ENCODE measurements at places on chromosomes 13 and 19.

- no peak for DNase-seq
Observed at GRCh38 chr13:87537951-87538350, 133.2 kb upstream of the SLITRK5 start.

GRCh38 chr19:11377237-11377636, 2.8 kb downstream of the SWSAP1 start:
- DNase-seq, result peak; percentile 87

- DNase-seq, result no peak
Observed at GRCh38 chr19:35079826-35080225, 35.8 kb upstream of the FXYD3 start.

DNA sequence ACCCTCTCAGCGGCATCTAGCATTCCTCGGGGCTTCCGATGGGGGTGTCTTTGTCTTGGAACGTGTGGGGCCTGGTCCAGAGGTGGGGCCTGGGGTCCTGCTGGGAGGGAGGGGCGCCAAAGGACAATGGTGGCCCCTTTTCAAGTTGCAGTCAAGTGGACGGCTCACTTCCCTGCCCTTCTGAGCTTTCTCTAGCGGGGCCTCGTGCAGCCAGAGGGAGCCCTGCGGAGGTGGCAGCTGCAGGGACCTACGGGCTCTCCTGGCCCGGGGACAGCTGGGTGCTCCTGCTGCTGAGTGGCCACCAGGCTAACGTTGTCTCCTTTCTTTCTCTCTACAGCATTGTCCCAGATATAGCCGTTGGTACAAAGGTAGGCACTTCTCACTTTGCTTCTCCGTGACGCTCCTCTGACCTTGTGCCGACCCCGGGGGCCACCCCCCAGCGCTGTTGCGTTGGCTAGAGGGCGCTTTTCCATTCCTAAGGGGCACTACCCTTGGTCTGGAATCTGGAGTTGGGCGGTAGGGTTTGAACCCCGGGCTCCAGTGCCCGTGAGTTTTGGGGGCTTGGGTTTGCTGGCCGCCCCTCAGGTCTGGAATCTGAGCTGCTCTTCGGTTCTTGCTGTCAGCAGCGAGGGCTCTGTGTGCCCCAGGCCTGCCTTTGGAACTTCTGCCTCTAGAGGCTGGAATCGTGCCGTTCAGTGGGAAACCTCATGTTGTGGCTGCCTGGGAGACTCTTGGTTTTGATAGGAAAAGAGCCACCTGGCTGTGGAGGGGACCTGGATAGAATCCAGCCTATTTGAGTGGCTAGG, 2.0 kb downstream of the PTBP1 start:
- DNase-seq, result no peak

- DNase-seq, result no peak
Observed at GRCh38 chr19:49830766-49831165, 12.7 kb downstream of the MED25 start.

GRCh38 chr19:3801412-3802096, 15.4 kb upstream of the MATK start:
- no peak for DNase-seq

DNA sequence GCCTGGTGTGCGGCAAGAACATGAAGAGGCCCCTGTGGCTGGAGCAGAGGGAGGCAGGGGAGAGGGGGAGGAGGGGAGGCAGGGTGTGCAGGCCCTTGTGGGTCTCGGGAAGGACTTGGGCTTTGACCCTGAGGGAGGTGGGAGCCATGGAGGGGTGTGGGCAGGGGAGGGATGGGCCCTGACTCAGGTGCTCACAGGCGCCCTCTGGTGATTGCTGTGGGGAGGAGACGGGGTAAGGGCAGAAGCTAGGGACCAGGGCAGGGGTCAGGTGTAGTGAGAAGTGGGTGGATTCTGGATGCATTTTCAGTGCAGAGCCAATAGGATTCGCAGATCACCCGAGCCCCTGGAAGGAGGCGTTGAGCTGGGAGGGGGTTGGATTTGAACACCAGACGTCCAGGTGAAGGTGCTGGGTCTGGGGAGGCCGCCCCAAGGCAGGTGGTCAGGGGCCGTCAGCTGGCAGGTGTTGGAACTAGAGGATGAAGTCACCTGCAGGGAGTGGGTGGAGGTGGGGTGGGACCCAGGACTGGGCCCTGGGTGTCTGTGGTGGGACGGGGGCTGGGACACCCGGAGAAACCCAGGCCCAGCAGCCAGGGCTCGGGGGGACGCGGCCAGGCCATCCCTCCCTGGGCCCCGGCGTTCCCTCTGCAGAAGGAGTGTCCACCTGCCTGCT, 185.4 kb downstream of the KDM4B start:
- DNase-seq, result no peak

GRCh38 chr19:56751078-56751489, 79.5 kb upstream of the ZNF835 start:
- DNase-seq, result no peak

GRCh38 chr19:18672606-18673337, 10.7 kb upstream of the CRTC1 start:
- no peak for DNase-seq

GRCh38 chr19:45076851-45077730, 813 bp upstream of the ZNF296 start:
- no peak for DNase-seq

GRCh38 chr19:30144242-30144758, 202.3 kb downstream of the URI1 start:
- no peak for DNase-seq

GRCh38 chr13:93227280-93227877, 772 bp downstream of the GPC6 start:
- DNase-seq, result peak; percentile 29

DNA sequence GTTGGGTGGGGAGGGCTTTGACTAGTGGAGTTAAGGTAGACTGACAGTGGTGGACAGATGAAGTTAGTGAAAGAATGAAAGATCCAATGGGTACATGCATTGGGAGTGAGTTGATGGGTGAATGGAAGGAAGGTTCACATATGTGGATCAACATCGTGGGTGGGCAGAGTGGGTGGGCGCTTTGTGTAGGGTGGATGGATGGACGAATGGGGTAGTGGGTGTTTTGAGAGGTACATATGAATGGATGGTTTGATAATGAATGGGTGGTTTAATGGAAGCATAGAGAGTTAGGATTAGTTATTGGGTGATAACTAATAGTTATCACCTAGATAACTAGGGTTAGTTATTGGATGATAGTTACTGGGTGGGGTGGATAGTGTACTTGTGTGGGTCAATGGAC, 11.5 kb downstream of the ZSWIM4 start:
- no peak for DNase-seq

DNA sequence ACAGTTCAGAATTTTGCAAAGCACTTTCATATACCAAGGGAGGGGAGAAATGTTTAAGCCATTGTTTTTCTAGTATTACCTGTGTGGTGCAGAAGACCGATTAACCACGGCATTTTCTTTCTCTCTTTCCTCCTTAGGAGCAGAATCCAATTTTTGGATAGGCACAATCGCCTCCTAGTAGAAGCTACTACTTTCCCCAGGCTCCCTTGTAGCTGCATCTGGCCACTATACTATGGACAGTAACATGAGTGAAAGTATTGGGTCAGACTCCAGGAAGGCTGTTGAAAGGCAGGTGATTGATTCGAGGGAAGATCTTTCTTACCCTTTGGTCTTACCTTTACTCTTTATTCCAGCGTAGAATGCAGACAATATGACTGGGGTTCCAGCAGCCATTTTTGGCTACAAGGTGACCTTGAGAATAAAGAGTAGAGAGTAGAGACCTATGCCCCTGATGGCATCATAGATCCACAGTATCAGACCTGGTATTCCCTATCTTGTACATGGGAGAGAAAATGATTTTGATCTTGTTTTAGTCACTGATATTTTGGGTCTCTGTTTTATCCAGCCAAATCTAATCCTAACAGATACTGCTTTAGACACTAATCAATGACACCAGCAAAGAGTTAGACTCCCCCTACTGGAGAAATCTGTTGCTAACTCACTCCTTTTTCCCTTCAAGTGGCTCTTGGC, 77.0 kb downstream of the LRRC63 start:
- DNase-seq, result peak; percentile 27

DNA sequence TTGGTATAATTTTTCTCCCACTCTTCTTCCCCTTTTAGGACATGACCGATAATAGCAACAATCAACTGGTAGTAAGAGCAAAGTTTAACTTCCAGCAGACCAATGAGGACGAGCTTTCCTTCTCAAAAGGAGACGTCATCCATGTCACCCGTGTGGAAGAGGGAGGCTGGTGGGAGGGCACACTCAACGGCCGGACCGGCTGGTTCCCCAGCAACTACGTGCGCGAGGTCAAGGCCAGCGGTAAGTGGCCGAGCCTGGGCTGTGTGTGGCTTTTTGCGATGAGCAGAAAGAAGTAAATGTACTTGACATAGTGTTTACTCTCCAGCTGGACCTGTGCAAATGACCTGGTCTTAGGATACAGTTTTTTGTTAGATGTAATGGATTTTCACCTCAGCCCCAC, 102.5 kb downstream of the ARHGEF7 start:
- no peak for DNase-seq

GRCh38 chr19:45215391-45216191, 29.6 kb downstream of the EXOC3L2 start:
- DNase-seq, result no peak

GRCh38 chr13:38787550-38787949, 100.7 kb downstream of the FREM2 start:
- no peak for DNase-seq

GRCh38 chr19:18401580-18402112, 4.2 kb upstream of the LRRC25 start:
- DNase-seq, result no peak

DNA sequence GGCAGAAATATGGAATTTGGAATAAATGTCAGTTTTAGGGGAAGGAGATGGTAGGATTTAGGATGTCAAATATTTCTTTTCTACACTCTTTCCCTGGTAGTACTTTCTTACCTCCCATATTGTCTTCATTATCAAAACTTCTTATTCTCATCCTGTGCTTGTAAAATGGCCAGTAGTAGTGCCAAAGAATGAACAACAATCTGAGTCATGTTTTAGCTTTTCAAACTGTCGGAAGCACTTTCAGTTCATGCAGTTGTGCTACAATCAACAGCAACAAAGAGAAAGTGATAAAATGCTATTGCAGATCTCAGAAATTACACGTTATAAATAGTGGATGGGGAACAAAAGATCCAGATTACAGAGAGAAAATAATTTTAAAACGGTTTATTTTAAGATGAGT, 193.7 kb upstream of the RXFP2 start:
- no peak for DNase-seq

DNA sequence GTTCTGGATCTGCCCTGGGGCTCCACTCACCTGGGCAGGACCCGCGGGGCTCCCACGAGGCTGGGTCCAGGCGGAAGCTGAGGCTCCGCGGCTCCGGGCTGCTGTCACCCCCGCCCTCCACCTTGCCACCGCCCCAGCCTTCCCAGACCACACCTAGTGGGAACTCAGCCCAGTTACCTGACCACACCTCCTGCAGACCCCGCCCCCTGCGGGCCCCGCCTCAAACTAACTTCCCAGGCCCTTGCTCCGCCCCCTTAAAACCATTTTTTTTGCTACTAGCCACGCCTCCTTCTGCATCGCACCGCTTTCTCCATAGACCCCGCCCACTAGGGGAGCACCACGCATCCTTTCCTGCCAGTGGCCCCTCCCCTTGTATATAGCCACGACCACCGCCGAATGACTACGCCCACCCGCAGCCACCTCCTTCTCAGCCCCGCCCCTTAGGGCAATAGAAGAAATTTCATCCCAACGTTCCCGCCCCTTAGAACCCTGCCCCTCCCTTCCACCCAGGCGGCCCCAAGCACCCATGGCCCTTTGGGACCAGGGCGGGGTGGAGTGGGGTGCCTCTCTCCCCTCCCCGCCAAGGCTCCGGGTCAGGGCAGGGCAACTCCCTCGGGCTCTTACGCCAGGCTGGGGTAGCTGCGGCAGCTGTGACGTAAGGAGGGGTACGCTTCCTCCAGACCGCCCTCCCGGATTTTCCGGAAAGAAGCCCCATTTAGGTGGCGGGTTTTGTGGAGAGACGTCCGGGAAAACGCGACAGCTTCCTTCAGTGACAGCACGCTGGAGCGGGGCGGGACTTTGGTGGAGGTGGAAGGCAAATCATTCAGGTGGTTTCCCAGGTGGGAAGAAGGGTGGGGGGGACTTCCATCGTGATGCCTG, at the start of gene SH2D3A:
TSS of gene SH2D3A (minus strand) at position 79 of the 879 bp plus-strand sequence. CDS start 3,687 bp downstream, outside the sequence.
- DNase-seq, result no peak

DNA sequence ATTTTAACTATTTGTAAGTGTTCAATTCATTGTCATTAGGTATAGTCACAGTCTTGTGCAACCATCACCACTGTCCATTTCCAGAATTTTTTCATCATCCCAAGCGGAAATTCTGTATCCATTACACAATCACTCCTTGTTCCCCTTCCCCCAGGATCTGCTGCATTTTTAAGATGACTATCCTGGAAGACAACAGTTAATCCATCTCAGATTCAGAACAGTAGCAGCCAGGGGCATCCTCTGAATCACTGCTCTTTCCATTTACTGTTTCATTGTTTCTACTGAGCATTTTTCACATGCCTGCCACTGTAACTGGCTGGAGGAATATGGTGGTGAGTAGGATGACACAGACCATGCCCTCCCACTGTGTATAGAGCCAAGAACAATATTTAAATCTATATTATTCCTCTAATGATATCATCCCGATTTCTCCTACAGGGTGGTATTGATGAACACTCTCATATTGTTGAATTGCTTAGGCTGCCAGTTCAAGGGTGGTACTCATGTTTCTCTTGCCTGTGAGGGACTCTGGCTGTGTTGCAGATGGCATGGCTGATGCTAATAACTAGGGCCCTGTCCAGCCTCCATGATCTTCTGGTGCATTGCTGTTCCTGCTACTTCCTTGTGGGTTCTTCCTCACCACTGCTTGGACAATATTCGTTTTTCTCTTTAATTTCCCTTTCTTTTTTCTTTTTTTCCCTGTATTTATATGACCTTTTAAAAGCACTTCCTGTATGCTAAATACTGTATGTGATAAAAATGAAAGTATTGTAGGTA, 59.0 kb downstream of the WDFY2 start:
- DNase-seq, result peak; percentile 96

GRCh38 chr13:20193907-20194631, 1.3 kb upstream of the GJB2 start:
- no peak for DNase-seq

GRCh38 chr13:33865945-33866344, 48.0 kb downstream of the RFC3 start:
- DNase-seq, result no peak

GRCh38 chr19:50325310-50326100, 3.7 kb downstream of the KCNC3 start:
- DNase-seq, result no peak

- DNase-seq, result peak; percentile 34
Observed at GRCh38 chr19:44927746-44928145, 13.3 kb downstream of the APOC1 start.

GRCh38 chr19:55134736-55135135, 14.3 kb downstream of the TNNT1 start:
- DNase-seq, result no peak

DNA sequence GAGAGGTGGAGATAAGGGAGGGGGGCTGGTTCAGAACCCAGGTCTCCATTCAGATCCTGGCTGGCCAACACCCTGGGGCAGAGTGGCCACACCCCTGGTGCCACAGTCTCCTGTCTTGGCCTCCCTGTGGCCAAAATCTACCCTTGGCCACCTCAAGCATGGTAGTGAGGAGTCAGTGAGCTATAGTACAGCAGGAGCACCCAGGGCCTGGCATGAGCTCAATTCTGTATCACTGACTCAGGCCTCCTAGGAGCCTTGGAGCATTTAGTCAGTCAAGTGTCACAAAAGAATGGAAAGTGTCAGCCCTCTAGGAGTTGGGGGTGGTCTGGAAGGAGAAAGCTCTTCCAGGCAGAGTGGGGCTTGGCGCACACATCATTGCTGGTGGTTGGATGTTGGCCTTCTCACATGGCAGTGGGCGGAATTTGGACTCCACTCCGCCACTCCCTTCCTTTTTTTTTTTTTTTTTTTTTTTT, 6.6 kb upstream of the CD79A start:
- no peak for DNase-seq

GRCh38 chr13:46679369-46680120, 117.4 kb downstream of the ESD start:
- peak; percentile 72 for DNase-seq

GRCh38 chr19:29193155-29193554, 19.8 kb downstream of the UQCRFS1 start:
- DNase-seq, result no peak

Data from fibroblast of skin of left quadriceps (primary cell).